Stimulated activated CD8-positive, alpha-beta memory T cell treated with anti-CD3 and anti-CD28 coated beads, Interleukin-2, amount 100 ng/mL, for 1 hour (primary cell): ENCODE measurements at places on chromosomes 2 and 18.

DNA sequence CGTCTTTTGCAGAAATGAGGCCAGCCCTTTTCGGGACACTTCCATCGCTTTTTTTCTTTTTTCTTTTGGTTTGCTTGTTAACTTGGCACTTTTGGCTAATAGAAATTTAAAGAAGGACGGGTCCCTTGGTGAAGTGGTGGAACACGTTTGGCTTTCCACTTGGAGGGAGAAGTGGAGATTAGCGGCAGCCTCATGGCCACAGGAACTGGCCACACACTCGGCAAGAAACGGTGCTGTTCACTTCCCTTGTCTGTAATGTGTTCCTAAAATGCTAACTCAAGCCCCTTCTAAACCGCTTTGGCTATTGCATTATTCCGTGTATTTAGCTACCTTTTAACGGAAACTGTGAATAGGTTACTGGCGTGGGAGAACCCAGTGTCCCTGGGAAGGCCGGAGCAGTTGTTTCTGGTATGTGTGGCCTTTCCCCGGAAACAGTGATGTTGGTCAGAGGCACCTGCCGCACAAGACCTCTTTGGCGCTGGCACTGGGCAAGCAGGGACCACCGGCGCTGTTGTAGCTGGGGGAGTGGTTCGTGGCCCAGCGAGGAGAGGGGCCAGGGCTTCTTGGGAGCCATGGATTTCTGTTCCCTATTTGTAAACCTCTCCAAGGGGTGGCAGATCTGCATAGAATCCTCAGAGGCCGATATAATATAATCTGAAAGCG, 981 bp downstream of the RAMP1 start:
- DNase-seq, result no peak

DNA sequence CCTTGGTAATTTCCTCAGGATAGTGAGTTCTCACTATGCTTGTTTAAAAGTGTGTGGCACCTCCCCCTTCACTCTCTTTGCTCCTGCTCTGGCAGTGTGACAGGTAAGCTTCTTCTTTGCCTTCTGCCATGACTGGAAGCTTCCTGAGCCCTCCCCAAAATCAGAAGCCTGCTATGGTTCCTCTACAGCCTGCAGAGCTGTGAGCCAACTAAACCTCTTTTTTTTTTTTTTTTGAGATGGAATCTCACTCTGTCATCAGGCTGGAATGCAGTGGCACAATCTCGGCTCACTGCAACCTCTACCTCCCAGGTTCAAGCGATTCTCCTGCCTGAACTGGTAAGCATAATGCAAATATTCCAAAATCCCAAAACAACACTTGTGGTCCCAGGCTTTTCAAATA, 80.0 kb downstream of the SOWAHC start:
- DNase-seq, result no peak

DNA sequence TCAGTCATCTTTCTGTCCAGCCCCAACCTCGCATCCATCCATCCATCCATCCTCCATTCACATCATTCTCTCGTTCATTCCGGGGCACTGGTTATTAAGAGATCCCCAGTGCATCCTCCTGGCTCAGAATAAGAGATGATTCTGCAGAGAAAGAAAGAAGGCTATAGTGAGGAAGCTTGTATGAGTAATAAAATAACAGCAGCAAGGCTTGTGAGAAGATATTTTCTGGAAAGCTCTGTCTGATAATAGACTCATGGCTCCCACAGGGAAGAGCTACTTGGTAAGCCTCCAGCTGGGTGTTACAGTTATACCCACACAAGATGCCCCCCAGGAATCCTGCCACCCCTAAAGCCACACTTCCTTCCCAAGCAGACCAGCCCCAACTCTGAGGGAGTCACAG, 143.2 kb downstream of the MTCL1 start:
- DNase-seq, result no peak

DNA sequence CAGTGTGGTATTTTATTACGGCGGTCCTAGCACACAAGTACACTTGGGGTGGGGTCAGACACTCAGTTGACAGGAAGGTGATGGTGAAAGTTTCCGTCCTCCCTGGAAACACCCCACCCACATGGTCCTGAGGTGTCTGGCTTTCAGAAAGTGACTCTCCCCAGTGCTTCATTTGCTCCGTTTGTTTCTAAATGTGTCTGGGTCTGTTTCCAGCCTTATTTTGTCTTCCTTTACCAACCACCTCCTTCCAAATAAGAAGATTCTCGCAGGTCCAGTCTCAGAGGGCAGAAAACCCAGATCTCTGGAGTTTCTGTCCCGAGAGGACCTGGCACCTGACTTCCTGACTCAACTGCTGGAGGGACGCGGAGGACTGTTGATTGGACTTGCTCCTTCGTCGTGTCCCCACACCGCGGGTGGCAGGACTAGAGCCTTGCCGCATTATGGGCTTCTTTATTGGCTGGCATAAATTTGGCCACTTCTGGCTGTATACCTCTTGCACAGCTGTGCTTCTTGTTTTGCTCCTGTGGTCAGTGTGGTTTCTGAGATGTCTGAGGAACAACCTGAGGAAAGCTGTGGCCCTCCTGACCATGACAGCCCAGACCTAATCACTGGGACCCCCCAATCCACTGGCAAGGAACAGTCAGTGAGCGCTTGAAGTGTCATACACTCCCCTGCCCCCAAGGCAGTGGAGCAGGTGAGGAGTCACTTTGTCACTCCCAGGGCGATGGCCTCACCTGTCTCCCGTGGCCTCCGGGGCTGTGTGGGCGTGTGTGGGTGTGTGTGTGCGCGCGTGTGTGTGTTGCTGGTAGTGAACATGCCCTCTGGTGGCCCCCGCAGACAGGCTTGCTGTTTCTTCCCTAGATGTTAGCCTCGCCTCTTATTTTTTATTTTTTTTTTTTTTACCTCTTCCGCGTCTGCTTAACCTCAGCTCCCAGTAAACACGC, 45.6 kb downstream of the MEX3C start:
- DNase-seq, result peak; percentile 66
